ENCODE measurements at places on chromosomes 12 and 14.

DNA sequence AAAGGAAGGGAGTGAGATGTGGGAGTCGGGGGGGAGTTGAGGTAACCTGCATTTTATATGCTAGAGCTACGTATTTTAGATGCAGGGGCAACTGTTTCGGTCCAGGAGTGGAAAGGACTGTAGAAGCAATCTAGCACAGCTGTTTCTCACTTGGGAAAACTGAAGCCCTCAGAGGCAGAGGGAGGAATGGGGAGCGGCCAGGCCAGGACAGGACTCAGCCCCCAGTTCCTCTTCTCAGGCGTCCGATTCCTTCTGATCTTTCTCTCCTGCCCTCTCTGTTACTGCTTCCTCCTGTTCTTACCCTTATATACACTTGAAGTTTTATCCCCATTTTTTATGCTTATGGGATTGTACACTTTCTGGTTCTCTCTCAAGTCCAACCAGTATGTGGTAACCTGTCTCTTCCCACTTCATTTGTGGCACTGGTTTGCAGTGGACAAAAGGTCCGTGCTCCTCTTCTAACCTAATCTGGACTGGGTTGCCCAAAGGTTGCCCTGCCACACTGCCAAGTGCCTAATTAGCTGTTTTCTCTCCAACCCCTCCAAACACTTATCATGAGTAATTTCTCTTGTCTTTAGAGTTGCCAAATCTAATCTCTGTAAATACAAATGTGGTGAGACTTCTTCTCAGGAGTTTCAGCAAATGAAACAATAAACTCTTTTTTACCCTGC is 16.2 kb downstream of the LPCAT3 start:
- DNase-seq = no peak

DNA sequence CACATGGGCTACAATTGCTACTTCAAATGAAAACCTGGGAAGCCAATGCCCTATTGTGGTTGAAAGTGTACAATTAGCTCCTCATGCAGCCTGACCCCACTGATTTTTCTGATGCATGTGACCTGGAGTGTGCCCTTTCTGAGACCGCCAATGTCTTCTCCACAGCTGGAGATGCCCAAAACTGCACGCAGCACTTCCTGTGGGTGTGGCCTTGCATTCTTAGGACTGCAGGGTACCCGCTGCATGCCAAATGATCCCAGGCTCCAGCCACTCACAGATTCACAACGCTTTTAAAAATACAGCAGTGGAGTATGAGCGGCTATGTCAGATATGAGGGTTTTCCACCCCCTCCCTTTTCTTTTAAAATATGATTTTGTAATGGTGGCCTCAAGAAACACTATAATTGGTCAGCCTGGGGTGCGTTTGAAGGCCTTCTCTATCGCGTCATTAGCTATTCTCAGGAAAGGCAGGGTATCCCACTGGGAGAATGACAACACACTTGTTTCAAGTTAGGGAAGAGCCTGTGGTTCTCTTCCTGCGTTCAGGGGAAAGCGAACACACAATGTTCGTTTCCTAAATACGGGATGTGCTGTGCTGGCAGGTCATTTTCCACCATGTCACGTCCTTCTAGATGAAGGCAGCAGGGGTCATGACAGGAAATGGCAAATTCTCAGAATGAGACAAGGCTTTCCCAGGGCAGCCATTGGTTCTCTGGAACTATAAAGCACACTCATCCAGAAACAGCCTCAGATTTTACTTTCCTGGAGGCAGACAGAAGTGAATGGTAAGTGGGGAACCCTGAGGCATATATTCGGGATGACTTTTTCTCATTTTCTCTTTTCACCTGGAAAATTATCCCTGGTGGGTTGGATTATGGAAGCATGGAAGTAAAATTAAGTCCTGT is at the start of gene APOLD1:
Gene APOLD1, plus strand, starts transcription at position 749 of the 904 bp plus-strand sequence. Its CDS starts 33 bp downstream, at position 782.
- DNase-seq = no peak

DNA sequence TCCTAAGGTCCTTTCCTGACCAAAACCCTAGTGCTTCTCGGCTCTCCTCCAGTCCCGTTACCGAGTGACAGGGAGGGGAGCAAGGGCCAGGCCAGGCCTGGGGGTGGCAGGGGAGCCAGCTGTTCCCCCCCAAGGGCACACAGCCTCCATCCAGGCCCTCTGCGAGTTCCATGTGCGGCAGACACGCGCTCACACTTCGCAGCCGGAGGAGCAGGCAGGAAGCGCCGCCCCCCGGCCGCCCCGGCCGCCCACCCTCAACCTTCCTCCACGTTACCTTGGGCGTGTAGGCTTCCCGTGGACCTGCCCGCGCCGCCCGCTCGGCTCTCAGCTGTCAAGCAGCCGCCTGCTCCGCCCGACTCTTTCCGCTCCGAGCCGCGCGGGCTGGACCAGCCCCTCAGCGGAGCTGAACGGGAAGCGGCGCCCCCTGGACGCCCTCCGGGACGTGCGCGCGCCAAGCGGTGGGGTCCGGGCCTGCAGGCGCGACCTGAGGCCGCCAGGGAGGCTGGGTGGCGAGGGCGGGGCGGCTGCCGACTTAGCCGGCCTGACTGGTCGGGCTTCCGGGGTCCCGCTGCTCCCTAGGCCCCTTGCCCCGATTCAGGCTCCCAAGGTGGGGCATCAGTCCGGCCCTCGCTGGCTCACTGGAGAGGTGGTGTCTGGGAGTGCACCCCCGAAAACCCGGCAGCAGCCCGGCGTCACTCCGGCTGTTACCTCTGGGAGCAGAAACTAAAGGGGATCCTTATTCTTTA is at the start of gene CRACR2A:
Gene CRACR2A, minus strand, starts transcription at position 369 of the 746 bp plus-strand sequence. CDS start 56,110 bp downstream, outside the sequence.
- no peak for DNase-seq

DNA sequence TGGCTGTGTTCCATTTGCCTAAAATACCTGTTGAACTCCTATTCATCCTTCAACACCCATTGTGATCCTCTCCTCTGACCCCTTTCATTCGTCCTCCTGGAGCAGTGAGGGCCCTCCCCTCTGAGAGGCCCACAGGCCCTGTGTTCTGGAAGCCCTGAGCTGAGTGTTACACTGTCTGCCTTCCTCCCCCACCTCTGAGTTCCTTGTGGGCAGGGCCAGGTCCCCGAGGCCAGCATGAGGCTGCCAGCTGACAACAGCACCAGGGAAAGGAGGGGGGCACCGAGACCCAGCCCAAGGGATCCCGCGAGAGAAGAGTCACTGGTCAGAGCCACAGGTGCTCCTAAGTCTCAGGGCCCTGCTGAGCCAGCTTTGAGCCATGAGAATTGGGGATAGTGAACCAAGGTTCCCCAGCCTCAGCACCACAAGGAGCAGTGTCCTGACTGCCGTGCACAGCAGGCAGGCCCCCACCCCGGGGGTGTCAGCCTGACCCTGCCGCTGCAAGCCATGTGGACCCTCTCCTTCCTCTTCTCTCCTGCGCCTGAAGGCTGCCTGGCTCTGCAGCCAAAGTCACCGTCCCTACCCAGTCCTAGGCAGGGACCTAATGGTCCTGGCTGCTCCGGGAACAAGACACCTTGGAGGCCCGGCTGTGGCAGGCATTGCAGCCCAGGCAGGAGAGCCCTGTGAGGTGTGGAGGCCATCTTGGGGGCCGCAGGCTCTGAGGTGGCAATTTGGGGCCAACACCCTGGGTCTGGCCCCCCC is 52.5 kb downstream of the BEGAIN start:
- DNase-seq = no peak

GRCh38 chr14:100590726-100591452 is 3.7 kb upstream of the BEGAIN start:
- DNase-seq = no peak

Data from NCI-H446 (cell line).